ENCODE measurements at places on chromosomes 13 and 19.

GRCh38 chr13:33191425-33192210 lies 93.9 kb downstream of the STARD13 start:
- no peak for DNase-seq

- no peak for DNase-seq
Measured at GRCh38 chr13:112104881-112105234, 37.9 kb downstream of the SOX1 start.

- peak; percentile 62 for DNase-seq
Measured at GRCh38 chr19:10431943-10432735, 11.8 kb downstream of the PDE4A start.

- DNase-seq, result peak; percentile 53
Measured at GRCh38 chr19:46840498-46840942, 10.1 kb downstream of the AP2S1 start.

Data from stimulated activated CD4-positive, alpha-beta T cell treated with anti-CD3 and anti-CD28 coated beads, Interleukin-4, amount 100 ng/mL, for 1 hour (primary cell).